T-helper 17 cell (primary cell): ENCODE measurements at places on chromosomes 5 and 9.

GRCh38 chr5:149174847-149175234, 33.5 kb downstream of the ABLIM3 start:
- no peak for DNase-seq

DNA sequence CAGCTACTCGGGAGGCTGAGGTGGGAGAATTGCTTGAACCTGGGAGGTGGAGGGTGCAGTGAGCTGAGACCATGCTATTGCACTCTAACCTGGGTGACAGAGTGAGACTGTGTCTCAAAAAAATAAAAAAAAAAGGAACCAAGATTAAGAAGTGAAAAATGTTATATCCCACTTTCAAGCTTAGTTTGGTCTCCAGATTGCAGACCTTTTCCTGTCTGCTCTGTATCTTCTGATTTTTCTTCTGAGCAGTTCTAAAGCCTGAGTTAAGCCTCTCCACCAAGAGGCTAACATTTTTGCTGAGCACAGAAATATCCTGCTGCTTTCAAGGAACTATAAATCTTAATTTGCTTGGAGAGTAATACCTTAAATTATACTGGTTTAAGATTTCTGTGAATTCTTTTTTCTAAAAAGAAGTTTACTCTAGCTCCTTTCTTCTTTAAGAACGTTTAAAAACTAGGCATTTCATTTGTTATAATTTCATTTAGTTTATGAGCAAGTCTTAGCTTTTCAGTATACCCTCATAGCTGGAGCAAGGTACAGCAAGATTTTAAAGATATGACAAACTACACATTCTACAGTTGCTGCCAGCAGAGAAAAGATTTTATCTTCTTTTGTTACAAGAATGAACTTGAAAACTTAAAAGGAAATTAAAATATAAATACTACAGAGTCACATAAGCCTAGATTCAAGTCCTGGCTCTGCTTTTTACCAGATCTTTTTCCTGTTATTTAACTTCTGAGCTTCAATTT, 55.0 kb downstream of the GARNL3 start:
- DNase-seq = no peak

- DNase-seq = no peak
These were observed 1603.4 kb downstream of the MAT2B start for GRCh38 chr5:165108809-165109208.

GRCh38 chr5:65125591-65126541, 355.9 kb downstream of the ADAMTS6 start:
- no peak for DNase-seq

DNA sequence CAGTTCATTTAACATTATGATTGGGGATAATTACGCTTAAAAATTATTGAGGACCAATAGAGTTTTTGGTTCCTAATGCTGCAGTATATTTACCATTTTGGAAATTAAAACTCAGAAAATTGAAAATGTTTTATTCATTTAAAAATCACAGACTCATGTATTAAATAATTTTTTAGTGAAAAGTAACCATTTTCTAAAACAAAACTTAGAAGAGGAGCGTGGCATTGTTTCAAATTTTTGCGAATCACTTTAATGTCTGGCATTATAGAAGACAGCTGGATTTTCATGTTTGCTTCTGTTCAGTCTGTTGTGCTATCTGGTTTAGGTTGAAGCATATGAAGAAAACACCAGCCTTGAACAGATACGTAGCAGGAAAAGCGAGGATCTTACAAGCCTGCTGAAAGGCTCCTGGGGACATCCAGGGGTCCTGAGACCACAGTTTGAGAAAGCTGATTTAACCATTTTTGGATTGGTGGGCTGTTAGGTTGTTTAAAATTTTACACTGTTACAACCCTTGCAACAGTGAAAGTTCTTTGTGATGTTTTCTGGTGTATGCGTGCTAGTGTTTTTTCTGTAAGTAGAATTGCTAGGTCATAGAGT, 1.6 kb downstream of the ZFYVE16 start:
- DNase-seq = no peak

DNA sequence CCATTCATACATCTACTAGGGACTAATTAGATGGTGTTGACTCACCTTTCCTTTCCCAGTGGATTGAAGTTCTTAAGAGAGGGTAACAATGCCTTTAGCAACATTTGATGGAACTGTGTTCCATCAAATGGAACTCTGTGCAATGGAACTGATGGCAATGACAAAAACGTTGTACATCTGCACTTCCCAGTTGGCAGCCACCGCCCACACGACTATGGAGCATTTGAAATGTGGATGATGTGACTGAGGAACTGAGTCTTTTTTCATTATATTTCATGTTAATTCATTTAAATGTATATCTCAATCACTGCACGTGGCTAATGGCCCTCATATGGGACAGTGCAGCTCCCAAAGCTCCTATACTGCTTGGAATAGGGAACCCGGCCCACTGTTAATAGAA, 39.0 kb upstream of the ICE1 start:
- DNase-seq = no peak

GRCh38 chr9:19485193-19485592, 76.4 kb downstream of the ACER2 start:
- no peak for DNase-seq

DNA sequence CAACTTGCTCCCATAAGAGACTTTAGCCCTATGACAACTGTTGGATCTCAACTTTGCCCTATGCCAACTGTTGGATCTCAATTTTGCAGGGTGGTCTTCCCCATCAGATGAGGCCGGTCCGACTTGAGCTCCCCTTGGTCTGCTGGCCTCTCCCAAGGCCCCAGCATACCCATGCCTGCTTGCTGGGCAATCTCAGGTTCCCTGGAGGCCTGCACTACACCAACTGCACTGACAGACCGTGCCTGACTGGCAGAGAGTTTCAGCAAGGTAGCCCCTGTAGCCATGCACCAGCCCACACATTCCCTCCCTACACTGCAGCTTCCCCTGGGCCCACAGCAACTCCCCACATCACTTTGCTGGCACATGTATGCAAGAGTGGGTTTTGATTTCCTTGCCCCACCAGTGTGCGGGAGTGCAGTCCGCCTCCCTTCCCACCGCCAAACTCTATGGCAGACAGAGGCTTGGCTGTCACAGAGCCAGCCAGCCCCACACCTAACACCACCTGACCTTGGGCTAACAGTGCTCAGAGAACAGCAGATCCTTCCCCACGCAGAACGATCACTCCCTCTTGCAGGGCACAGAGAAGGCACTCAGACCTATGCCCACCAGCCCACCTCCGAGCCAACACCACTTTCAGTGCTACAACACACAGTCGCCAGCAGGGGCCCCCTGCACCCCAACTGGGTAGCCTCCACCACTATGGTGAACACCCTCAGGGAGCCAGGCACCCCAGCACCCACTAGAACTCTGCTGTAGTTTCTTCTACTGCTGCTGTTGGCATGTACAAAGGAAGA, 279.9 kb upstream of the COX7C start:
- DNase-seq = no peak

GRCh38 chr9:121556580-121556979, 56.9 kb upstream of the GGTA1 start:
- DNase-seq = no peak

DNA sequence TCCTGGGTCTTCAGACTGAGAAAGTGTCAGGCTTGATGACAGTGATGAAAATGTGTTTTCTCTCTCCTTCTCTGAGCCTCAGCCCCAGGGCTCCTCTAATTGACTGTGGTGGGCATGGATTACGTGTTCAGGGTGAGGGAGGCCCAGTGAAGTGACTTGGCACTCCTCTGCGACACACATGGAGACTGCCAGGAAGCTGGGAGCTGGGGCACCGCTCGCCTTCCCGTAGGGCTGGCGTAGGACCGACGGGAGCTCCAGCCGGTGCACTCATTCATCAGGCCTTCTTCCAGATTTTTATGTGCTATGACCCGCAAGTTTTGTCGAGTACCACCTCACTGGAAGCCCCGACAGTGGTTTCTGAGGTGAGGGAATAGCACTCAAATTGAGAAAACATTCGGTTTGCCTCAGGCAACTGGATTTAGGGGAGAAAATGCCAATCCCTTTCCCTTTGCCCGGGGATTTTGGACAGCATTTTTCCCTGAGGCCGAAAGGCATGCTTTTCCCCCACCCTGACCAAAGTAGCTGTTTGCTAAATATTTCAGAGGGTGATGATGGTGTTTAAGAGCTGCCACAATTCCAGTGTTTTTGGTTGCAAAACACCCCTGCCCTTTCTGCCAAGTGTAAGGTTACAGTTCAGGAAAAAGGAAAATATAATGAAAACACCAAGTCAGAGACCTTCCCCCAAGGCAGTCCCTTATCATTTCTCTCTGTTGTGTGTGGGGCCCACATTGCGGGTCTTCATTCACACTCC, 83.7 kb downstream of the PCSK5 start:
- no peak for DNase-seq

DNA sequence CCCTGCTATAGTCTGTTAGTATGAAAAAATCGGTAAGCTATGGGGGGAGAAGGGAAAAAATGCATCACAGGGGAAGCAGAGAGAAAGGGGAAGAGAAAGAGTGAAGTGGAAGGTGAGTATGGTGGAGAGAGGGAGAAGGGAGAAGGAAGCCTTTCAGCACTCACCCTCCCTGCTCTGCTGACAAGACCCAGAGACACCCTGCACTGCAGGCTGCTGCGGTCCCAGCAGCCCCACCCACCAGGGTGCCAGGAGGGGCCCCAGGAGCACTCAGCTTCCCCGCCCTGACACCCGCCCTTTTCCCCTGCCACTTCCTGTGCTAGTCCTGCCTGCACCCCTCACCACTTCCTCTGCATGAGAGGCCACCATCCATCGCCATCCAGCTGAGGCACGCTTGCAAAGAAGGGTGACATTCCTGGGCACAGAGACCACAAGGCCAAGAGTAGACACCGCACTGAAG, 12.7 kb downstream of the STK10 start:
- peak; percentile 86 for DNase-seq

GRCh38 chr9:6195714-6196360, 19.8 kb upstream of the IL33 start:
- DNase-seq = no peak

DNA sequence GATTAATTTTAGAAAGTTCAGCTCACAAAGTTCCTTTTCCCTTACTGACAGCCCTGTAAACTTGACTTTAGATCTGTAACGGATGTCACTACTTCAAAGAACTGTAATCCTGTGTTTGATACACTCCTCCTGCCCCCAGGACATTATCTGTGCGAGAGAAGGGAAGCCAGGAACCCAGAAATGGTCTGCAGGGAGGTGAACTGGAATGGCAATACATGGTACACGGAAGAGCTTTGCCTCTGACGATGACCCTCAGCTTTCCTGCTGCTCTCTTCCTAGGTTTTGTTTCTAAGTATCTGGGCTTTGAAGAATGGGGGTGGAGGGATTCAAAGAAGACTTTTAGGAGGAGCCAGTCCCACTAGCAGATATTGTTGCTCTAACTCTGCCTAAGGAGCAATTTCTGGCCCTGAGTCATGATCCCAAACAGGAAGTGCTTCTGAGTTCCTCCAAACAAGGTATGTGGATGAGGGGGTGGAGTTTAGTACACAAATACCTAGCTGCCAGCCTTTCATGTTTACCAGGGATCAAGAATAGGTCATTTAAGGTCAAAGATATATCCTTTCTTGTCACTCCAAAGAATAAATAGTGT, 43.4 kb upstream of the TMC1 start:
- DNase-seq = no peak

GRCh38 chr9:69120380-69121154, 53.5 kb upstream of the TJP2 start:
- no peak for DNase-seq

DNA sequence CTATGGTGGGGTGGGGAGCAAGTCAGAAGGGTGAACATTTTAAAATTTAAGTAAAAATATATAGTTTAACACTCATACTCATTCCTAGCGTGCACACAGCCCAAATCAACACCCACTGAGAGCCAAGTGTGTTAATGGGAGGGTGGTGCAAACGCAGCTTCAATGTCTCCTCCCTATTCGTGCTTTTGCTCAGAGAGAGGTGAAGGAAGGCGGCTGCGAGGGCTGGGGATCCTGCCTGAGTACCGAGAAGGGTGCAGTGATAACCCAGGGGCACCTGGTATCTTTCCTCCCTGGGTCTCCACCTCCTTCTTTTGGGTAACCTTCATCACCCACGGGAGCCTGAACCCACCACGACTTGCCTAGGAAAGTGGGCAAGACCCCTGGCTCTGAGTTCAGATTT, 35.0 kb downstream of the FGF1 start:
- no peak for DNase-seq

- DNase-seq = no peak
These were observed 263.1 kb upstream of the COX7C start for GRCh38 chr5:86354664-86355063.

DNA sequence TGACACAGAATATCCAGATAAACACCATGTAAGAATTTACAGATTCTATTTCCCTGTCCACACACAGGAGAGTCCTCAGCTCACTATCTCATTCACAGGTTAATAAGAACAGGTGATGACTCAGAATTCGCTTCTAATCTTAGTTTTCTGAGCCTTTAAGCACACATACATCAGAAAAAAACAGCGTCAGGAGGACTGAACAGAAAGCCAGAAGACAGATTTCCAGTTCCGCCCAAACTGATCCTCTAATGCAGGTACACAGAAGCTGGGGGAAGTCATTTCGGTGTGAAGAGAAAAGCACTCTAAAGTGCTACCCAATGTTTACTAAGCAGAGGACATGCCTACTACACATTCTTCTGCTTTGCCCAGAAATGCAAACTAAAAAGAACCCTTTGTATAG, 1.6 kb downstream of the CEMIP2 start:
- DNase-seq = no peak

DNA sequence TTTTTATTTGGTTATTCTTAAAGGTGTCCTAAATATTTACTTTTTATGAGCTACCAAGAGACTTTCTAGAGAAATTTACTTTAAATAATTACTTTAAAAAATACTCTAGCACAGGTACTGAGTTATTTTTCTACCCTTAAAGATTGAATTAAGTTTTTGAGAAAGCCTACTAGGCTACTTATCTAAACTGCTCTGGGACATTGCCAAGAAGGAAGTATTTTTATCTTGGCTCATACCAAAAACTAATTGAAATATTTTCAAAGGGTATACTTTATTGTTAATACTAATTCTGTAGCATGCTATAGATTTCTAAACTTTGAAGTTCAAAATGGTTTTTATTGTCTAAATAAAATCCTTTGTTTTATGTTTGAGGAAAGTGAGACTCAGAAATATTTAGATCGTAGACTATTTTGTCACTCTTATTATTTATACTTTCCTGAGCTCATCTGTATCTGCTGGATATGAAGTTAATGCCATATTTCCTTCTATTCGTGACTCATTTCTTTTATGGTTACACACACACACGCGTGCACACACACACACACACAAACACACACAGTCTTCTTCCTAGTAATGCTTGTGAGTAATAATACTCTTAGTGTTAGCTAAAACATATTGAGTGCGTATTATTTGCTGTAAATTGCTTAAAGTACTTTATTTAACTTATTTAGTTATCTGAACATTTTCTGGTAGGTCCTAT, 89.5 kb downstream of the MAN2A1 start:
- DNase-seq = no peak
